ENCODE measurements at places on chromosomes 6 and 20. TPM values are rescaled to one million over a fixed set of nuclear protein-coding genes. Genes with fewer than 3 reads are reported as not detected.

- no peak for DNase-seq
Measured at GRCh38 chr6:100339574-100340255, 125.0 kb downstream of the SIM1 start.

The TINAG gene
- total RNA-seq, result not detected

The PLN gene
- not detected for total RNA-seq

The SNAP91 gene
- not detected for total RNA-seq

DNA sequence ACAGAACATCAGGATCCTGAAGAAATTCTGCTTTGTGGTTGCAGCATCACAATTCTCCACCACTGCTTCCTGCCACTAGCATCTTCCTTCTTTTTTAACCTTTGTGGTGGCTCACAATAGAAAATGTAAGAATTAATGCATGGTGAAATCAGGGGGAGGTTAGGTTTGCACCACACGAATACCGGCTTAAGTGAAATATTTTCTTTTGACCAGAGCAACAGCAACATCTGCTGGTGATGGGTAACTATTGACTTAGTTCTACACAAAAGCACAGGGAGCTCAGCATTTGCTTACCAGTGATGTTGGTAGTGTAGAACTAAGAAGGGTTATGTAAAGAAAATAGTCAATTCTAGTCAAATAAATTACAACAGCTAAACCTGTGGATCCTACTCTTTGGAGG is 280.5 kb downstream of the SYNE1 start:
- no peak for DNase-seq

DNA sequence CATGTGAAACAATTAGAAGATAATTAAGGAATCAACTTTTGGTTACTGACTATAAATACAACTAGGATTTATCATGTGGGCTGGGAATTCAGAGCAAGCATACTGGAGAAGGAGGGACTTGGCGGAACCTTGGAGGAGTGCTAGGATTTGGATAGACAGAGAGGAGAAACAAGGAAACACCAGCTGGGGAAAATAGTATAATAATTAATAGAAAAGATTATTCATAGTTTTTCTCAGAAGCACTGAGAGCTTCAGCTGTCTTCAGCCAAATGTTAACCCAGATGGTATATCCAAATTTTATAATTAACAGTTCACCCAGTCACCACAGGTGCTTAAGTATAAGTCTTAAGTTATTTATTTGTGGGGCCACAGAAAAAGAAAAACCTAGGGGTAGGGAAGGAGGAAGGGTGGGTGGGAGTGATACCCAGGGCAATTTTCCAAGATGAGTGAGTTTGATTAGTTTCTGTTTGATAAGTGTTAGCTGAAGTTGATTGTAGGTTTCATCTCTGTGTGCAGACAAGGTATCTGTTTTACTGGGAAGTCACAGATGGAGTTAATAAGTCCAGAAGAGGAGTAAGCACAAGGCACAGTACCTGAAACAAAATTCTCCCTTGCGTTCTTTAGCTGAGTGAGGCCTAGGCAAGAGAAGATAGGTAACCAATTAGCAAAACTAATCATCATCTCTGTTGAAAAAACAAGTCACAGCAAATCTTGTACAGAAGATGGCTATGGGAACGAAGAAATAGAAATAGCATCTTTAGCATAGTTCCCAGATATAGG is 175.5 kb downstream of the TFAP2B start:
- no peak for DNase-seq

GRCh38 chr6:108719477-108719876 is 128.7 kb upstream of the ARMC2 start:
- DNase-seq, result no peak

The MUC21 gene
- not detected for total RNA-seq

DNA sequence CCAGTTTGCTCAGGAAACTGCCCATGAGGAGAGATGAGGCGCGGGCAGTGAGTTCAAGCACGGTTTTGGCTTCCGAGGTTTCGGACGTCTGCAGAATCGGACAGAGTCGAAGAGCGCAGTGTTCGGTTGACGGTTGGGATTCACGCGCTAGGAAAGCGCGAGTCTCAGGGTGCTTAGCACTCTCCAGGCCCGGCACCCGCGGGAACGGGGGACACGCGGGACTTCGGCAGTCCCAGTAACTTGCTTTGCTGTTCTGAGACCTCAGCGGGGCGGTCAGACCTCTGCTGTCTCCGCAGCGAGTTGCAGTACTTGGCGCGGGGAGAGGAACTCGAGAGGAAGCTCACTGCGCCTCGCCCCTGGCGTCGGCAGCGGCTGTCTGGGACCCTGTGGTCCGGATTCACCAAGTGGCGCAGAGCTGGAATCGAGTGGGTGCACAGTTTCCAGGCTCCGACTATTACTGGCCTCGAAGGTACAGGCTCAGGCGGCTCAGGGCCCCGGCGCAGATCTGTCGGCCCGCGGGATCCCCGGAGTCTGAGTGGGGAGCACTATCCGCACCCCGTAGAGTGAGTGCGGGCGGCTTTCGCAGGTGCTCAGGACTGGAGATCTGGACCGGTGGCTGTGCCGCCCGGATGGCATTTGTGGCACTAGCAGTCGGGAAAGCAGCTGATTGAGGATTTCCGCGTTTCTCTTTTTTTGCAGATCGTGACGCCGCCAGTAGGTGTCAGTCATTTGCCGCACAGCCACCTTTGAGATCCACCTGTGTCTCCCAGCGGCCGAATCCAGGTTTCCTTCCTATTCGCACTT is at the start of gene POM121L2:
POM121L2 (minus strand) TSS at position 128 of the 804 bp plus-strand sequence; CDS start at position 25, 103 bp downstream.
- no peak for DNase-seq

Measured in natural killer cell treated with Interleukin-12 subunit alpha and Interleukin-12 subunit beta and Interleukin-15 and Interleukin-18, amount 100 ng/mL, for 72 hours (primary cell).